Karpas-422 (cell line): ENCODE measurements at places on chromosomes 16 and 17. TPM values are rescaled to one million over a fixed set of nuclear protein-coding genes. Genes with fewer than 3 reads are reported as not detected.

GRCh38 chr17:50207792-50208567, 6.5 kb upstream of the COL1A1 start:
- DNase-seq, result no peak

GRCh38 chr17:9424071-9424640, 151.5 kb downstream of the STX8 start:
- DNase-seq, result no peak

DNA sequence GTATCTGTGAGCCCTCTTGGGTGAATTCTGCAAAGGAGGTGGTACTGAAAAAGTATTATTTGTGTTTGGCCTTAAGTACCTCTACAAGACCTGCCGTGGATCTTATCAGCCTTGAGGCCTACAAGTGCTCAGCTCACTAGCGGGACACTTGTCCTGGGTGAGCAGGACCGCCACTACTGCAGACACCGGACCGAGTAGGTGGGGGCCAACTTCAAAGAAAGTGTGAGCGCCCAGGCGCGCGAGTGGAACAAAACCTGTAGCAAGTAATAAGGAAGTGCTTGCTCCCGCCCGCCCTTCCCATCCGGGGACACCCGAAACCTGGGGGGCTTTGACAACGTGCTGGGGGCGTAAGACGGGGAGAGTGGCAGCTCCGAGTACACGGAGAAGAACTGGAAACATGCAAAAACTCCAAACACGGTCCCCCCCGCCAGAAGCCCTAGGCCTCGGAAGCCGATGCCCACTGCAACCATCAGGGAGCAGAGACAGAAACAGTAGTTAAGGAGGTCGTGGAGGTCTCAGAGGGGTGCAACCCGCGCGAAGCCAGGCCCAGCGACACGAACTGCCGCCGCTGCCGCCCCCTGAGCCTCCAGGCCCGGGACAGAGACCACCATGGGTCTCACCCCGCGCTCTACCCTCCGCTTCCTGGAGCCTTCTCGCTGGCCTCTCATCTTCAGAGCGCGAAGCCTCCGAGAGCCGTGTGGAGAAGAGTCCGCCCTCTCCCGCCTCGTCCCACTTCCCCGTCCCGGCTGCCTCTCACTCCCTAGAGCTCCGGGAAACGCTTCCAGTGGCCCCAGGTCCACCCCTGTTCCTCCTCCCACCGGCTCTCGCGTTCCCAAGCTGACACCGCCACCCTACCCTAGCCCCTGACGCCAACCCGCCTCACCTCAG, 537 bp downstream of the CNOT1 start:
- DNase-seq, result peak; percentile 85

Gene CCL5
- total RNA-seq, result not detected in 2 replicates

GRCh38 chr16:23482778-23483177, 27.5 kb downstream of the GGA2 start:
- no peak for DNase-seq

Gene G6PC1
- total RNA-seq, result not detected in 2 replicates

- no peak for DNase-seq
Observed at GRCh38 chr17:61414141-61414935, 14.7 kb downstream of the TBX2 start.

DNA sequence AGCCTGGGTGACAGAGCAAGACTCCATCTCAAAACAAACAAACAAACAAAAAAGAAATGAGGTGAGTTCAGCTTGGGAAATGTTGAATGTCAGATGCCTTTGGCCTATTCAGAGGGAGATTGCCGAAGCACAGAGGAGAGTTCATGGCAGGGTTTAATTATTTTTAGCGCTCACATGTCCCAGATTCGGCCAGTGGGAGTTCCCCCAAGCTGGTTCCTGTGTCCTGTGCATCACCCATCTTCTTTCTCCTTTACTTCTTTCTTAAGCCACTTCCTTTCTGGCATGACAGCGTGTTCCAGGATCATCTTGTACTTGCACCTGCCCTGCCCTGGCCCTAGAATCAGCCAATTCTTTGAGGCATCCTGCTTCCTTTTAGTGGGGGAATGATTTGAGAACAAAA, 9.2 kb downstream of the MPV17L start:
- DNase-seq, result no peak

DNA sequence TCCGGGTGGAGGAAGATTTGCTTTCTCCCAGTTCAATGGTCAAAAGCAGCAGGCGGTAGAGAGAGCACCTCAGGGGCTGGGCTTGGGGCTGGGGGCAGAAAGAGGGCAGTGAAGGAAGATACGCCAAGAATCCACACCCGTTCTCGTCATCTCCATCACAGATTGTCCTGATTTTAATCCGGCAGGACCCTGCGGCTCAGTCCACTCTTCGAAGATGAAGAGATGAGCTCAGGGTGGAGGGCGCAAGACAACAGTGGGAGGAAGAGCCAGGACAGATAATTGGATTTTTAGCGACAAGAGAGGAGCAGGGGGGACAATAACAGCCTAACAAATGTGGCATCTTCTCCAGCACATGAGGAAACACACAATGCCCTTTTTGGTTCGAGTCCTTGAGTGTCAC, 165.9 kb downstream of the SDK2 start:
- no peak for DNase-seq

DNA sequence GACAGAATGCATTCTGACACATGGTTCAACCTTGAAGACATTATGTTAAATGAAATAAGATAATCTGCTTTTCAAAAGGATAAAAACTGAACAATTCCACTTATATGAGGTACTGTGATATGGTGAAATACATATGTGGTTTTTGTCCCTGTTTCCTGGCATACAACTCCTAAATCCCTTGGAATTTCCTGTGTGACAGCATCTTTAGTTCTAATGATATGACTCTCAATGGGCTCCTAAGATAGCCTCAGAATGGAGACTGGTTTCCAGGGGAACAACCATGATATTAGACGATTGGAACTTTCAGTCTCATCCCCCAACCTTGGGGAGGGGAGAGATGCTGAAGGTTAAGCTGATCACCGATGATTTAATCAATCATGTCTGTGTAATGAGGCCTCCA, 37.7 kb upstream of the PHLPP2 start:
- DNase-seq, result no peak

GRCh38 chr17:64006361-64007088, 8.4 kb downstream of the PRR29 start:
- DNase-seq, result no peak

Gene RAC3
- total RNA-seq, result 9.6 and 9.7 TPM in 2 replicates

DNA sequence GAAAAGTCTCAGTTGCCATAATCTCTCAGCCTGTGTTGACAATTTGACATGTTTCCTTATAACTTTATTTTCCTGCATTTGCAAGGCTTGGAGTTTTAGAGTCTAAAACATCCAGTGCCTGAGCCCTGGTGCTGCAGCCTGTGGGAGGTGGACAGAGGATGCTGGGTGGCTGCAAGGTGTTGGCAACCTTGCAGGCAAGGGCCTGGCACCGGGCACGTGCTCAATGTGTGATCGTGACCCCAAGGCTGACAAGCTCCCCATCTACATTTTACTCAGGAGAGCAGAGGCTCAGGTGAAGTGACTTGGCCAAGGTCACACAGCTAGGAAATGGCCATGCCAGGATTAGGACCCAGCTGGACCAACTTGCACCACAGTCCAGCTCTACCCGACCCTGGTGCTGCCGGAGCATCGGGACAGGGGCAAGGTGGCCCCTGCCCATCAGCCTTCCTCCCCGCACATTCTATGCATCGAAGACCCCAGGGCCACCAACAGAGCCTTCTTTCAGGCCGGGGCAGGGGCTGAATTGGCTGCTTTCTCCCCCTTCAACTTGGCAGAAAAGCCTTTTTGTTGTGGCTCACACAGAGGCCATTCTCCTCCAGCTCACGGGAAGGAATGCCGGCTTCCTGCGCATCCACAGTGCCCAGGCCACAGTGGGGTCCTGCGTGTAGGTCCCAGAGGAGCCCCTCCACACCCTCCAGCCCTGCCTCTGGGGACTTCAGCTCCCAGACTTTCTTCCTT, 23.1 kb downstream of the MMP15 start:
- DNase-seq, result no peak

Gene ITGA2B
- total RNA-seq, result 0.07 and 0.26 TPM in 2 replicates

GRCh38 chr17:74119965-74120364, 83.5 kb upstream of the RPL38 start:
- DNase-seq, result no peak

Gene TBC1D3H
- total RNA-seq, result not detected in 2 replicates
